Spleen (tissue), 13 donors: ENCODE measurements at places on chromosomes 13 and 19. TPM values are rescaled to one million over a fixed set of nuclear protein-coding genes. Genes with fewer than 3 reads are reported as not detected.

- no peak for DNase-seq
Measured at GRCh38 chr19:42150911-42151361, 18.7 kb upstream of the POU2F2 start.

SEMA6B gene
- 55.6 TPM for total RNA-seq

LAIR2 gene
- total RNA-seq, result 4.9 TPM

ATP4B gene
- not detected for total RNA-seq

DNA sequence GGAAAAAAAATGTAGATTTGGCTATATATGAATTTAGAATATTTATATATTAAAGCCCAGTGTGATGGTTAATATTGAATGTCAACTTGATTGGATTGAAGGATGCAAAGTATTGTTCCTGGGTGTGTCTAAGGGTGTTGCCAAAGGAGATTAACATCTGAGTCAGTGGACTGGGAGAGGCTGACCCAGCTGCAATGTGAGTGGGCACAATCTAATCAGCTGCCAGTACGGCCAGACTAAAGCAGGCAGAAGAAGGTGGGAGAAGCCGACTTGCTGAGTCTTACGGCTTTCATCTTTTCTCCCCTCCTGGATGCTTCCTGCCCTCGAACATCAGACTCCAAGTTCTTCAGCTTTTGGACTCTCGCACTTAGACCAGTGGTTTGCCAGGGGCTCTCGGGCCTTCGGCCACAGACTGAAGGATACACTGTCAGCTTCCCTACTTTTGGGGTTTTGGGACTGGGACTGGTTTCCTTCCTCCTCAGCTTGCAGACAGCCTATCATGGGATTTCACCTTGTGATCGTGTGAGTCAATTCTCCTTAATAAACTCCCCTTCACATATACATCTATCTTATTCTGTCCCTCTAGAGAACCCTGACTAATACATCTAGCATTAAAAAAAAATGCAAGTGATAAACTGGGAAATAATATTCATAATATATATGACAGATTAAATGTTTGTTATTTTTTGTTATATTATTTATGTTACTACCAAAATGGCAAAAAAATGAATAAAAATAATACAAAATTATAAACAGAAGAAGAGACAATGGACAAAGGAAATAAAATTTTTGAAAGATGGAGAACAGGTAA is 122.4 kb downstream of the DLEU7 start:
- no peak for DNase-seq

DNA sequence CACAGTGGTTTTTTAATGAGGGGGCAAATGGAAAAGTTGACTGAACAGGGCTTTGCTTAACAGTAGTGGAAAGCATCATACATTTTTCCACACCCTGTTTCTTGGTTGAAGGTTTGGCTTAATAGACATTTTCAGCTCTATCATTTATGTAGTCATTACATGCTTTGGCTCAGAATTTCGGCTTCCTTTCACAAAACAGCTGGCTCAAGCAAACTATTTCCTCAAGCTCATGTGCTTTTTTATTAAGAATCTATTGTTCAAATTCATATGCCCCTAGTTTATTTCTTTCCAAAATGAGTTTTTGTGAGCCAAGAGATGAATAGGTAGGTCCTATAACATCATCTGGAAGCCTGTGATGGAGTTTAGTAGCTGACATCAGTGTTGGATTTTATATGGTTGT is 113.8 kb downstream of the SLITRK6 start:
- no peak for DNase-seq

DNA sequence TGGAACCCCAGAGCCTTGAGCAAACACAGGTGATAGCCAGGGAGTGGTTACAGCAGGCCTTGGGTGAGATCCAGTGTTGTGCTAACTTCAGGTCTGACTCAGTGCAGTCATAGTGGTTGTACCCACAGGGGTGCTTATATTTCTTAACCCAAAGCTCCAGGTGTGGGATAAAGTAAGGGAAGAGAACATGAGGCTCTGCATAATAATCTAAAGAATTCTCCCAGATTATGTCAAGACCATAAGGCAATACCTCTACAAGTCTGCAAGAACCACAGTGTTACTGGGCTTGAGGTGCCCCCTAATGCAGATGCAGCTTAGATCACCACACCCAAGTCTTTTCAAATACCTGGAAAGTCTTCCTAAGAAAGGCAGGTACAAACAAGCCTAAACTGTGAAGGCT is 485.4 kb downstream of the RFC3 start:
- DNase-seq, result no peak

DNA sequence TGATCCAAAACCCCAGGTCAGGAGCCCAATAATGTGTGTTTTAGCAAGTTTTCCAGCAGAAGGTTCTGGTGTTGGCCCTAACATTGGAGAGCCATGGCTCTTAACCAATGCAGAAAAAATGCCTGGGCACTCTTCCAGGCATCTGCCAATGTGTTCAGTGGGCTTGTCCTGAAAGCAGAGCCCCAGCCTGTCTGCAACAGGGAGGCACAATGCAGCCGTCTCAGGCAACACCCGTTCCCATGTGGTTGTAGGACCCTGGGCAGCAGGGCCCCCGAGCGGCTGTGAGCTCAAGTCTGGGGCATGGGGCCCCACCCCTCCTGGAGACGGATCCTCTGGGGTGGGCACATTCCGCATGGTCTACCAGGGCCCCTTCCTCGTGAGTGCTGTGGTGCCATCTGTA is 58.1 kb upstream of the SIAH3 start:
- no peak for DNase-seq

CHAF1A gene
- 9.6 TPM for total RNA-seq

PLVAP gene
- total RNA-seq, result 233 TPM

DNA sequence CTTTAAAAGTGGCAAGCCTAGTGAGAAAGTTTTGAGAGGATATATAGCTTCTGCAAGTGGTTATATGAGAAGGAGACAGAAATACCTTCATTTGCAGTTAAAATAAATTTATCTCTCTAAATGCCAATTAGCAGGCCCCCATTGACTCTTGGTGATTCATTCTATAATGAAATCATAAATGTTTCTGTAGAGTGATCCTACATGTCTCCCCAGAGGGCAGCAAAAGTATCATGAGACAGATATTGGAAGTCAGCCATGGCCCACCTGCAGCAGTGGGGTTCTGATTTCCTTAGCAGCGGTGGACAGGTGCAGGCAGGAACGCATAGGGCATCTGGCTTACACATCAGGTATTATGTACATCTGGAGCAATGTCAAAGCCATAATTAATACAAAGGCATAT is 385.4 kb upstream of the SLC10A2 start:
- DNase-seq, result no peak

FCER2 gene
- 26.4 TPM for total RNA-seq

GRCh38 chr13:21567714-21568113 is 36.3 kb downstream of the MICU2 start:
- DNase-seq, result no peak

GRCh38 chr19:52542984-52543664 is 15.7 kb downstream of the ZNF808 start:
- no peak for DNase-seq

DNA sequence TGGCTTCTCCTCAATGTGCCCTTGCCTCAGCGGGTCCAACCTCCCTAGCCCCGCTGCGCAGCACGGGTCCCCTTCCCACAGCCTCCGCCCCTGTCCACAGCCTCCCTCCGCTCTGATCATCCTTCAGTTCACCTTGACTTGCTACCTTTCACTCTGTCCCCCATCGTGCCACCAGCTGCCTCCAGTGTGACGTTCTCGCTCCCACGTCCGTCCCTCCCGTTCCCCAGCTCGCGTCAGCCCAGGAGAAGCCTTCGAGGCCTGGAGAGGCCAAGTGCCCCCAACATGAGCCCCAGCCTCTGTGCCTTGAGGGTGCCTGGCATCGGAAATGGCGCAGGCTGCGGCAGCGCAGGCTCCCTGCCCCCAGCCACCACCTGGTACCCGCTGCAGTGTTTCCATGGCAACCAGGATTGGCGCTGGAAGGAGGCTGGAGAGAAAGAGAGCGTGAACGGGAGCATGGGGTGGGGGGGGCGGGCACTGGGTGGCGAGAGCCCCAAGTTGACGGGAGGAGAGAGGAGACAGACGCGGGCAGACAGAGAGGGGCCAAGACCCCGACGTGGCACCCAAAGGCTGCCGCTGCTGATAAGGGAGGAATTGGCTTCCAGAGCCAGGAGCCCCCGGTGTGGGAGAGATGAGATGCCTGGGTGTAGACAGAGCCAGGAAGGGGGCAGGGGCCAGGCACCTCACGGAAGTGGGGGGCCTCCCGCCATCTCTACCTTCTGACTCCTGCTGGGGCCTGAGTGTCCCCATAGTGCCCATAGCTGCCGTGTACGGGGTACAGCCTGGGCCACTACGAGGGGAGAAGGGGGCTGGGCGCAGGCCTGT is 844 bp upstream of the ASPDH start:
- DNase-seq, result peak; percentile 74
